Stimulated activated naive B cell treated with anti-CD40 and anti-IgM and Interleukin-4, amounts not matched to agents 10 μg/mL and 1 μg/mL and 100 μg/mL, for 72 hours (primary cell): ENCODE measurements at places on chromosomes 2 and 18.

DNA sequence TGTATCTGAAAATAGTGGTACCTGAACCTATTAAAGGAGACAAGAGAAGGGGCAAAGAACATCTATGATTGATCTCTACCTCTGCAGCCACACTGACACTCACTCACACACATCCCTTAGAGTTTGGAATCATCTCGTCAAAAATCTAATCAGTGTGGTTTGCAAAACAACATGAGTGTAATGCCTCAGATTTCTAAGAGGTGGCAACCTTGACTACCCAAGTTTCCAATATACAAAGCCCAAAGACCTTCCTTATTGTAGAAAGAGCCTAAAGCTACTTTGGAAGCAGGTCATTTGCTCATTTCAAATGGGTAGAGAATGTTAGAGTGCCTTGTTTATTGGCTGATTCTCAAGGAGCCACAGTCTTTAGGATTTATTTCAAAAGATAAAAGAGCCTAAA, 444.9 kb downstream of the ARHGAP15 start:
- DNase-seq = no peak

GRCh38 chr2:157283468-157283867, 26.0 kb downstream of the GALNT5 start:
- DNase-seq = no peak

- DNase-seq = no peak
These were observed 76.1 kb downstream of the INPP4A start for GRCh38 chr2:98520806-98521205.

DNA sequence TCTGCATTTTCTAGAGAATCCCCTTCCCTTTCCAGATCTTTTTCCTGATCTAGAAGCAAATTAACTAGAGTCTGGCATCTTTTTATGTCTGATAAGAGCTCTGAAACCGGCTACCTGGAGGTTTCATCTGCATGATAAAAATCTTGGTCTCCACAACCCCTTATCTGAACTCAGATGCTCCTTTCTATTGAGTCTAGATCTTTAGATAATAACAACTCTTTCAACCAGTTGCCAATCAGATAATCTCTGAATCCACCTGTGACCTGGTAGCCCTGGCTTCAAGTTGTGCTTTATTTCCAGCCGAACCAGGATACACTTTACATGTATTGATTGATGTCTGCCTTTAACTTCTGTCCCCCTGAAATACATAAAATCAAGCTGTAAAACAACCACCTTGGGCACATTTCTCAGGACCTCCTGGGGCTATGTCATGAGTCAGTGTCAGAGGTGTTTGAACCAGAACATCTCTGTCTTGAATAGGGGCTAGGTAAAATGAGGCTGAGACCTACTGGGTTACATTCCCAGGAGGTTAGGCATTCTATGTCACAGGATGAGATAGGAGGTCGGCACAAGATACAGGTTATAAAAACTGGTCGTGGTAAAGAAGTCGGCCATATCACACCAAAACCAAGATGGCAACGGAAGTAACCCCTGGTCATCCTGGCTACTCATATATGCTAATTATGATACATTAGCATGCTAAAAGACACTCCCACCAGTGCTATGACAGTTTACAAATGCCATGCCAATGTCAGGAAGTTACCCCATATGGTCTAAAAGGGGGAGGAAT, 20.8 kb downstream of the RALBP1 start:
- no peak for DNase-seq

GRCh38 chr18:30088238-30089015, 954.1 kb downstream of the DSC3 start:
- no peak for DNase-seq

DNA sequence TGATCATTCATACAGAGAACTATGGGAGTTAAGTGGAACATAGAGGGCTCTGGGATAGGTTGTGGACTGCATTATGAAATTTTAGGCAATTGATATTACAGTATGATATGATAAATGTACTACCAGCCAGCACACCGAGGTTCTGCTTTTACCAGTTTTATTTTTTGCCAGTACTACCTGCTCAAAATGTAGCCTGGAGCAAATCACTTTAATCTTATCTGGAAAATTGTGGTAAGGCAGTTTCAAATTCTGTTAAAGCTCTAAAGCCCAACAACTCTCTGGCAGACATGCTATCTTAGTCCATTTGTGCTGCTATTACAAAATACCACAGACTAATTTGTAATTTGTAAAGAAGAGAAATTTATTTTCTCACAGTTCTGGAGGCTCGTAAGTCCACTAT, 474.9 kb upstream of the CWC22 start:
- DNase-seq = no peak

- no peak for DNase-seq
These were observed 33.9 kb downstream of the RAB31 start for GRCh38 chr18:9741793-9742523.

DNA sequence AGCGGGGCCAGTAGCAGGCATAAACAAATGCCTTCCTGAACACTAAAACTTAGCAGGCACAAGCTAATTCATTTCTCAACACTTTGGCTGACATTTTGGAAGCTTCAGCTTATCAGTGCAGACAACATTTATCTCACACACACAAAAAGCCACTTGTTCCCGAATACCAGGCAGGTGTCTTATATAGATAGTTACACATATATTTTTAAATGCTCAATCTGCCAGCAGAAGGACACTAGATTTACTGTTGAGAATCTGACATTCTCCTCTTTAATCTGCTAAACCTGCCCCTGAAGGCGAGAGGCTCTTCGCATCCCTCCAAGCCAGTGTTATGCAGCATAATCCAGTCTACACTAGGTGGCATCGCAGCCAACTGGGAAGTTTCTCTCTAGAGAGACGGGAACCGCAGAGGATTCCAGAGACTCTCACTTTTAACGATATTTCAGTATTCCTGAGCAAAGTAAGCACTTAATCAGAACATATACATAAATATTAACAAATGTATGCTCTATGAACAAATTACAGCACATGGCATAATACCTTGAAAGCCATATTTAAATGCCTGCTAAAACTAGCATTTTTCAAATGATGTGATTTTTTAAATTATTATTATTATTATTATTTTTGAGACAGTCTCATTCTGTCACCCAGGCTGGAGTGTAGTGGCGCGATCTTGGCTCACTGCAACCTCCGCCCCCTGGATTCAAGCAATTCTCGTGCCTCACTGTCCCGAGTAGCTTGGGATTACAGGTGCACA, 90.2 kb upstream of the SCG2 start:
- no peak for DNase-seq

GRCh38 chr2:64942693-64943092, 46.5 kb upstream of the SLC1A4 start:
- DNase-seq = no peak

DNA sequence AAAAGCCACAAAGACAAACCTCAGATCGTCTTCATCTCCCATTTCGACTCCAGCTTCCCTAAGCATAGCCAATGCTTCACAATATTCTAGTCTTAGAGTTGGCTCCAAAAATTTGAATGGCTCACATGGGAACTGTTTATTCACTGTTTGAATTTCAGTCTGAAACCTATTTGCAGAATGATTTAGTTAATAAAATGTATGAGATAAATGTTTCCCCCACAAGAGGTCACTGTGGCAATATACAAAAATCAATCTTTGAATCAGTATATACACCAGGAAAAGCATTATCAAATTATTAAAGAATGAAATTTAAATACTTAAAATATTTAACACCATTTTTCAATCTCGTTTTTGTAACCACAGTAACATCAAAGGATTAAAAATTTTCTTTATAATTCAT, 40.0 kb upstream of the MCM6 start:
- DNase-seq = no peak

GRCh38 chr18:27996801-27997272, 180.1 kb downstream of the CDH2 start:
- no peak for DNase-seq

DNA sequence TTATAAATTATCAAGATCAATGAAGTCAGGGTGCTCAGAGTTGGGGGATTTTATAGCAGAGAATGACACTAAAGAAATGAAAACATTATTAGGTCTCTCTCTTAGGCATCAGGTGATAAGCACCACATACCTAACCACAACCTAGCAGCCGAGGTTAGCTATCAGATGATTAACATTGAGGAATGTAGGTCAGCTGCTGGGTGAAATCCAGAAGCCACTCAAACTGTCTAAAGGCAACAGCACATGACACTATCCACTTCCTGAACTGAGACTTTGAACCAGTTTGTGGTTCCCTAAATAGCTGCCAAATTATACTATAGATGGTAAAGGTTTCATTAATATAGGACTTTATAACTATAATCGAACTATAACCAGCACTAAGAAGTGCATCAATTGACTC, 4.7 kb downstream of the EPG5 start:
- DNase-seq = no peak

- peak; percentile 34 for DNase-seq
These were observed 104.7 kb downstream of the HNRNPLL start for GRCh38 chr2:38498045-38498481.

GRCh38 chr2:20001361-20001863, 11.1 kb downstream of the MATN3 start:
- DNase-seq = no peak

GRCh38 chr18:45280481-45281276, 334.6 kb upstream of the SLC14A2 start:
- DNase-seq = no peak

DNA sequence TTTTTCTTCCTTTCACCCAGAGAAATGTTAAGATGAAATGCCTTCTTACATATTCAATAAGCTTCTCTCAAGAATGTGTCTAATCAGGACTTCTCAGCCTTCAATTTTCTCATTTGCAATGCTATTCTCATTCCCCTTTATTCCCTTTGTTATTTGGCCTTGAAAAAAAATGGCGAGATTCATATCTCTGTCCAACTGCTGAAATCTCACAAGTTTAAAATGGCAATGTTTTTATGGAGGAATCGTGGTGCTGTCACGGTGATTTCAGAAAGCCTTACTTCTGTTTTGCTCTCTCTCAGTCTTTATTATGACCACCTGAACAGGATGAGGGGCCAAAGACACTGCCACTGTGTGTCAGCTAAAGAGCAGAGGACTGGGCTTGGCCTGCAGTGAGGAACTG, 928.5 kb downstream of the DCC start:
- DNase-seq = no peak

- DNase-seq = no peak
These were observed 641 bp downstream of the MAPRE3 start for GRCh38 chr2:26970928-26971627.

GRCh38 chr2:42651057-42651456, 82.6 kb downstream of the MTA3 start:
- DNase-seq = no peak

DNA sequence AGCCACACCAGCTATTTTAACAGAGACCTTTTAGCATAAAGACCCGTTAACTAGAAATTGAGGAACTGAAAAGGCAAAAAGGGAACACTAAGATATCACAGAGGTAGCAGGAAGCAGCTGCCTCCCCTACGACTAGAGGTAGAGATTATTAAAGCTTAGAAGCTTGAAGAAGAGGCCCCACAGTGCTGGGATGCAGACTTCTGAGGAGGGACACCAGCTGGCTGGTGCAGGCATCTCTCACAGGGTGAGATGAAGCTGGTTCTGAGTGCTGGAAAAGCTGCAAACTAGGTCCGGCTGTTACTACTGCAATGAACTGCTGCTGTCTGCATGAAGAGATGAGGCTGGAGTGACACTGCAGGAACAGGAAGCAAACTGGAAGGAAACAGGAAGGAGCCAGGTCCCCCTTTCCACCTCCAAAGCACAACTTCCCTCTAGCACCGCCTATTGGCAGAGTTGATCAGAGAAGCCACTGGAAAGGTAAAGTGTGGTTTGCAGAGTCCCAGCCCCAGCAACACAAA, 61.2 kb upstream of the MRPS9 start:
- DNase-seq = peak; percentile 68

DNA sequence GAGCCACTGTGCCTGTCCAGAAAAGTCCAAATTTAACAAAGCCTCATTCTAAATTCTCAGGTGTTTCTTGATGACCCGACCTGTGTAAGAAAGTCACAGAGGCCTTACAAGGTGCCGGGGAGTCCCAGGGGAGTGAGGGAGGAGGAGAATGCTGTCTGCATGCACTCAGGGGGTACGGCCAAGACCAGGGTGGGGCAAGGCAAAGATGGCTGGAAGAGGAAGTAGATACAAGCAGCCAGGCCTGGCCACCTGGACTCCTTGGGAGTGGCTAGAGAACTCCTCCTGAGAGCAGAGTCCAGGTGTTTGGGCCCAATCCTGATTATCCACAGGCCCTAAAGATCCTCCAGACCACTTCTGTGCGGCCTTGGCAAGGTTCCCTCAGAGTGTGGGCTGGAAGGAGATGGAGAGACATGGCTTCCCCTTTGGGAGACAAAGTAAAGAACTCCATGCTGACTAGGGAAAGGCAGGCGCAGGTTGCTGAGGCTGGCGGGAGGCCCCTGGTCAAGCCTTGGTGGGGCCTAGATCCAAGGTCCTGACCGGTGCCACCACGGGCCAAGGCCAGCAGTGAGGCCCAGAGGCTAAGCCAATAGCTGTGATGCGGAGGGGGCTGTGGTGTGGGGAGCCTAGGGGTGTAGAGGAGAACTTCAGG, 74.7 kb downstream of the COPS8 start:
- DNase-seq = no peak

- DNase-seq = peak; percentile 61
These were observed 91.4 kb upstream of the CYRIA start for GRCh38 chr2:16756831-16757644.

DNA sequence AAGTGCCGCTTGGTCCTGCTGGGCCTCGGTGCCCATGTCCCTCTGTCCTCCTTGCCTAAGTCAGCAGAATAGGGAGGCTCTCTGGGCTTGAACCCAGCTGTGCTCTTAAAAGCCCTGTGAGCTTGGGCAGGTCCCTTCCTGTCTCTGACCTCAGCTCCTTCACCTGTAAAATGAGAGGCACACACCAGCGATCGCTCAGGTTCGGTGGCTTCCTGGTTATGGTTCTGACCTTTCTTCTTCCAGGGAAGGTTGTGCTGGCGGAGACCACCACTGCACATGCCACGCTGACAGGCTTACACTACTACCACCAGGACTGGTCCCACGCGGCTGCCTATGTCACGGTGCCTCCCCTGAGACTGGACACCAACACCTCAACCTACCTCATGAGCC, 36.1 kb upstream of the MAPRE3 start:
- no peak for DNase-seq

DNA sequence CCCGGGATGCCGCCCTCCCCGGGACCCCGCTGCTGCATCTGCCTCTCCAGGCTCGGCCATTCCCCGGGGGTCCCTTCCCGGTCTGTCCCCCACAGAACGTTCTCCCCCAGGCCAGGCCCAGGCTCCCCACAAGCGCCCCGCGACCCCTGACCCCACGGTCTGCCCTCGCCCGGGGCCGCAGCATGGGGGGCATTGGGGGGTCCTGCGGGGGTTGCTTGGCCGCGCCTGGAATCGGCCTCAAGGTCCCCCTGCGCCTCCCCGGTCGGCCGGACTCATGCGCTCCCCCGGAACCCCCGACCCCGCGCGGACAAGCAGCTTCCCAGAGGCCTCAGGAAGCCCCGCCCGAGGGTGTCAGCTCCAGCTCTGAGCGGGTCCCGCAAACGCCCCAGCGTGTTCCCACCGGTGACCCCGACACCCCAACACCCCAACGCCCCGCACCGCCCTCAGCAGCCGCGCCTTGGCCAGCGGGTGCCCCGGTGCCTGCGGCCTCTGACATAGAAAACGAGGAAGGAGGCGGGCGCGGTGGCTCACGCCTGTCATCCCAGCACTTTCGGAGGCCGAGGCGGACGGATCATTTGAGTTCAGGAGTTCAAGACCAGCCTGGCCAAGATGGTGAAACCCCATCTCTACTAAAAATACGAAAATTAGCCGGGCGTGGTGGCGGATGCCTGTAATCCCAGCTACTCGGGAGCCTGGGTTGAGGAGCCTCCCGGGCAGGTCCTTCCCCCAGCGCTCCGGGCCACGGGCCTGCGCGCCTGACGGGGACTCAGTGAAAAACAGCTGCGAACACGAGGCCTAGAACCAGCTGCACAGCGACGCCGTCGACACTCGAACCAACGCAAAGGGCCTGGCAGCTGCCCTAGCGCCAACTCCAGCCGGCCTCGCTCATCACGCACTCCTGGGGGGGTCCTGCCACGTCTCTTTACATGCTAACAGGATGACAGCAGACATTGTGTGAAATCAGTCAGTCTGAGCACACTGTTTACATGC, 61.8 kb upstream of the CTDP1 start:
- DNase-seq = no peak
